ENCODE measurements at places on chromosomes 3 and 15. TPM values are rescaled to one million over a fixed set of nuclear protein-coding genes. Genes with fewer than 3 reads are reported as not detected.

GRCh38 chr3:118882353-118882947 lies 152.2 kb downstream of the IGSF11 start:
- H3K4me1 ChIP-seq = no peaks in the 10 kb centered on the region
- H3K4me3 ChIP-seq = no peak overlapping the region
- no peaks in the 10 kb centered on the region for H3K36me3 ChIP-seq
- no peak for DNase-seq
- no peak overlapping the region for H3K27ac ChIP-seq
- peaks cover 25% of the 10 kb centered on the region for H3K27me3 ChIP-seq

DNA sequence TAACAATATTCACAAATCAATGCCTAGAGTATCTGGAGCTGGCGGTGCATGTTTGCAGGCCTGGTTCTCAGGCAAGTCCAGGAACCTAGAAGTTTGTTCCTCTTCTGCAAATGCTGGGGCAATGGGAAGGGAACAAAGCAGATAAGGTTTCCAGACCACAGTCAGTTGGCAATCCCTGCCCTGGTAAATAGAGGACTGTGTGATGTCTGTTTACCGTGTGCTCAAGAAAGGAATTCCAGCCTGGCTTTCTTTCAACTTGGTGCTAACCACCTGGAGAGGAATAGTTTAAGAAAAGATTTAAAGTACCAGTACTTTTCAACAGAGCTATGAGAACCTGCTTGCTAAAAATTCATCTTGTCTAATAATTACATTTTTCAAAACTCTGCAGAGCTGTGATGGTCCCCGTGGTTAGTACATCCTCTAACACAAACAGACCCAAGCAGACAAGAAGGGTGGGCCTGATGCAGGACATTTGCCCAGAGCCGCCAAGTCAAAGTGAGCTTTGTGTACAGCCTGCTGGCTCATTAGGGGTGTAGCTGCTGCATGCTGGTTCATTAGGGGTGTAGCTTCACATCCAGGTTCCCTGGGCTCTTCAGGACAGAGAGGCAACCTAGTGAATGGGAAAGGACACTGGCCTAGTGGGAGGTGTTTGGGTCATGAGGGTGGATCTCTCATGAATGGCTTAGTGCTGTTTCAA lies 220.5 kb downstream of the SQOR start:
- H3K36me3 ChIP-seq = no peaks in the 10 kb centered on the region
- H3K4me1 ChIP-seq = no peaks in the 10 kb centered on the region
- H3K4me3 ChIP-seq = no peak overlapping the region
- H3K27me3 ChIP-seq = no peaks in the 10 kb centered on the region
- H3K27ac ChIP-seq = no peak overlapping the region
- no peak for DNase-seq

- peaks cover 27% of the 10 kb centered on the region for H3K4me1 ChIP-seq
- no peaks in the 10 kb centered on the region for H3K36me3 ChIP-seq
Observed at GRCh38 chr3:147391781-147392624, 14.3 kb downstream of the ZIC4 start.

- no peak for DNase-seq
- peaks cover 27% of the 10 kb centered on the region for H3K4me1 ChIP-seq
- H3K27me3 ChIP-seq = no peaks in the 10 kb centered on the region
- peak overlapping the region; percentile 82 for H3K4me3 ChIP-seq
- peak overlapping the region; percentile 96 for H3K27ac ChIP-seq
- H3K36me3 ChIP-seq = no peaks in the 10 kb centered on the region
Observed at GRCh38 chr3:115146032-115146417, 1.1 kb downstream of the ZBTB20 start.

GRCh38 chr3:50256978-50257890 lies 11.7 kb upstream of the SEMA3B start:
- no peak overlapping the region for H3K4me3 ChIP-seq
- H3K27me3 ChIP-seq = no peaks in the 10 kb centered on the region
- H3K36me3 ChIP-seq = peaks cover 40% of the 10 kb centered on the region
- H3K27ac ChIP-seq = peak overlapping the region; percentile 21

- DNase-seq = no peak
- no peaks in the 10 kb centered on the region for H3K27me3 ChIP-seq
- H3K36me3 ChIP-seq = no peaks in the 10 kb centered on the region
Observed at GRCh38 chr3:180913581-180914404, 1.3 kb downstream of the FXR1 start.

DNA sequence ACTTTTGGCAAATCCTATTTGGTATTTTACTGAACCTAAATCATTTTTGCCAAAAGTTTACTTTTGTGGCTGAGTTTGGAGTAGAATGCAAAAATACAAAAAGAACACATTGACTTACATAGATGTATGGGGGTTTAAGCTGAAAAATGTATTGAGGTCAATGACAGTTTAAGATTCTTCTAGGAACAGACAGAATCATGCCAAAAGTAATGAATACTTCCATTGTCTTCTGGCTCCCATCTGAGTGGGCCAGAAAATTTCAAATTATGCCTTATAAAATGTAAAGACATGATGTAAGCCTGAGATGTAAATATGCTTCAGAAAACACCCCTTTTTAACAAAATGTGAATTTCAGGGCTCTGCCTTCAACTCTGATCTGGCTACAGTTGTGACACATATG lies 375.1 kb upstream of the DPH6 start:
- H3K4me3 ChIP-seq = no peak overlapping the region
- H3K27ac ChIP-seq = no peak overlapping the region
- DNase-seq = no peak
- no peaks in the 10 kb centered on the region for H3K4me1 ChIP-seq

DNA sequence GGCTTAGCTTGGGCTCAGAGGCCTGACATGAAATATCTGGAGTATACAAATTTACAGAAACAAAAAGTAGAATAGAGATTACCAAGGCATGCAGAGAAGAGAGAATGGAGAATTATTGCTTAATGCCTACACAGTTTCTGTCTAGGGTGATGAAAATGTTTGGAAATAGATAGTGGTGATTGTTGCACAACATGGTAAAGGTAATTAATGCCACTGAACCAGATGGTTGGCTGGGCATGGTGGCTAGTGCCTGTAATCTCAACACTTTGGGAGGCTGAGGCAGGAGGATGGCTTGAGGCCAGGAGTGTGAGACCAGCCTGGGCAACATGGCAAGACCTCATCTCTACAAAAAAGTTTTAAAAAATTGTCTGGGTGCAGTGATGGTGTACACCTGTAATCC lies 46.6 kb upstream of the OSBPL11 start:
- no peak overlapping the region for H3K27ac ChIP-seq
- H3K4me3 ChIP-seq = no peak overlapping the region
- H3K27me3 ChIP-seq = no peaks in the 10 kb centered on the region
- DNase-seq = no peak
- no peaks in the 10 kb centered on the region for H3K36me3 ChIP-seq

DNA sequence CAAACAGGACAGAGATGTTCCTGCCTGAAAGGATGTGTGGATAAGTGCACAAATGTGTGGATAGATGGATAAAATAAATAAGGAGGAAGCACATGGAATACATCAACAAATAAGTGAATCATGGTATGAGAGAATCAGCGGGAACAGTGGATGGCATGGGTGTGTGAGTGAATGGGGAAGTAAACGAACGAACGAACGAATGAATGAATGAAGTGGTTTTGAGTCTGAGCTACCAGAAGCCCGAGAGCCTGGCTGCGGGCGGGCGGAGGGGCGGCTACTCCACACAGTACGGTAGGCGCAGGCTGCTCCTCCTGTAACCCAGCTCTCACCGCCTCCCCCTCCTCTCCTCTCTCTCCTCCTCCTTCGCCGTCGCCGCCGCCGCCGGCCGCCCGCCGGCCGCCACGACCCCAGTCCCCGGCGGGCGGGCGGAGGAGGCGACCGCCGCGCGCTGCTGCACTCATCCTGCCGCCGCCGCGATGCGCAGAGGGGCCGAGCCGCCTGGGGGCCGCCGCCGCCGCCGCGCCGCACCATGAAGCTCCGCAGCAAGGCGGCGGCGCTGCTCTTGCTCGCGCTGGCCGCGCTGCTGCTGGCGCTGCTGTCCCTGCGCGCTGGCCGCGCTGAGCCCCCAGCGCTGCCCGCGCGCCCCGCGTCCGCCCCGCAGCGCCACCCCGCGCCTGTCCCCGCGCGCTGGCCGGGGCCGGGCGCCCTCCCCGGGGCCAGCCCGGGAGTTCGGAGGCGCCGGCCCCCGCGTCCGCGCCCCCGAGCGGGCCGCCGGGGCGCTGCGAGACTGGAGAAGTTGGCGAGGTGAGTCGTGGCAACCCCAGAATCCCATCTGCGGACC lies at the start of gene GXYLT2:
TSS of gene GXYLT2 (plus strand) at position 342 of the 841 bp plus-strand sequence. CDS start at position 530, 188 bp downstream.
- peaks cover 21% of the 10 kb centered on the region for H3K27me3 ChIP-seq
- DNase-seq = peak; percentile 67
- H3K36me3 ChIP-seq = no peaks in the 10 kb centered on the region

- H3K27me3 ChIP-seq = no peaks in the 10 kb centered on the region
- H3K27ac ChIP-seq = no peak overlapping the region
- DNase-seq = no peak
- no peaks in the 10 kb centered on the region for H3K36me3 ChIP-seq
Observed at GRCh38 chr3:177590826-177591225, 393.5 kb upstream of the TBL1XR1 start.

PDCD10 gene
- 34.9 TPM for total RNA-seq

LARP6 gene
- 41.5 TPM for total RNA-seq

ASB14 gene
- total RNA-seq = 3.9 TPM

RTP4 gene
- 1.7 TPM for total RNA-seq

COPS2 gene
- total RNA-seq = 91.8 TPM

Data from heart right ventricle (tissue), 16 donors.